ENCODE measurements at places on chromosomes 12 and 14.

DNA sequence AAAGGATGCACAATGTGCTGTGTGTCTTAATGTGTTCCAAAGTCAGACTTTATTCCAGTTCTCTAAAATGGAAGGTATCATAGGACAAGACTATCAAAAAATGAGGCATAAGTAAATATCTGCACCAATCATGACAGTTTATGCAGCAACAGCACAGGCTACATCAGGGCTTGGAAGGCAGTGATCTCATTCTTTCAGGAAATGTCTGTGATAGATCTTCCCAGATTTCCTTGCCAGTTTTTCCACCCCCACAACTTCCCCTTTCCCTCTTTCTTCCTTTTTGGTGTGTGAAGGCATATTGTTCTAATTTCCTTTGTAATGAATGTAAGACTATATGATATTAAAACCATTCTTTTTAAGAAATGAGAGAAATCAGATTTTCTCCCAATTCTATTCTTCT, 326.7 kb downstream of the ATP23 start:
- DNase-seq = no peak

DNA sequence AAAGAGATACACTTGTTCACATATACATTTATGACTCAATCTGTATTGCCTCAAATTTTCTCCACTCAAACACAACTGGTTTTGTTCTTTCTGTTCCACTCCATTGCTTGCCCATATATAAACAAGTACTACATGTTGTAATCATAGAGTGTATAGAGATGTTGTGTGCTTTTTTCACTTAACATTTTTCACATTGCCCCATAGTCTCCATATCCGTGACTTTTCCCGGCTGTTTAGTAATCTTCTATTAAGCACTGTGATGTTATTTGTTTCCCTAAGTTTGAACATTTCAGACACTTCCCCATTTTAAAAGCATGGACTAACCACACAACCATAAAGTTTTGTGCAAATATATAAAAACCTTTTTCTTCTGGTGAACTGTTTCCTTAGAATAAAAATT, 45.5 kb upstream of the PTPRR start:
- DNase-seq = no peak

- no peak for DNase-seq
These were observed 211.9 kb downstream of the MED13L start for GRCh38 chr12:116065606-116066005.

GRCh38 chr12:42338280-42338679, 12.3 kb downstream of the PPHLN1 start:
- DNase-seq = no peak

GRCh38 chr14:75238756-75239455, 39.7 kb upstream of the FOS start:
- DNase-seq = no peak

GRCh38 chr12:1091350-1091749, 100.3 kb downstream of the ERC1 start:
- DNase-seq = no peak

GRCh38 chr12:113174461-113175384, 10.6 kb downstream of the DDX54 start:
- peak; percentile 60 for DNase-seq

GRCh38 chr14:66074537-66074936, 411.6 kb upstream of the CCDC196 start:
- no peak for DNase-seq

DNA sequence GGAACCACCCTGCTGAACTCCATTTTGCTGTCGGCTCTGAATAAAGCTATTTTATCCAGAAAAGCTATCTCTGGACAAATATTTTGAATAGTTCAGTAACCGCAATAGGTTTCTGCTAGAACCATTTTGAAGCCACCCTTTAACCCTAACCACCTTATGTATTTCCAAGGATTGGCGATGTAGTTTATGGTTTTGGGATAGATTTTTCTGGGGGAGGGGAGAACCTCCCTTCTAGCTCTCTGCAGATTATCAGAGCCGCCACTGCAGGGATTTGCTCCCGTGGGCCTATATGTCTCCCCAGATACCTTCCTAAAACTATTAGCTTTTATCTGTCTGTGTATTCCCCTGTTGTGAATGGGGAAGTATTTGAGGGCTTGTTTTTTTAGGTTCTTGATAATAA, 1.8 kb upstream of the TUBA1B start:
- no peak for DNase-seq

- DNase-seq = no peak
These were observed 257.4 kb upstream of the ATP2B1 start for GRCh38 chr12:89965993-89966392.

- no peak for DNase-seq
These were observed 4.9 kb upstream of the KRT5 start for GRCh38 chr12:52524898-52525591.

- DNase-seq = no peak
These were observed 14.6 kb downstream of the C14orf132 start for GRCh38 chr14:96053600-96054381.

DNA sequence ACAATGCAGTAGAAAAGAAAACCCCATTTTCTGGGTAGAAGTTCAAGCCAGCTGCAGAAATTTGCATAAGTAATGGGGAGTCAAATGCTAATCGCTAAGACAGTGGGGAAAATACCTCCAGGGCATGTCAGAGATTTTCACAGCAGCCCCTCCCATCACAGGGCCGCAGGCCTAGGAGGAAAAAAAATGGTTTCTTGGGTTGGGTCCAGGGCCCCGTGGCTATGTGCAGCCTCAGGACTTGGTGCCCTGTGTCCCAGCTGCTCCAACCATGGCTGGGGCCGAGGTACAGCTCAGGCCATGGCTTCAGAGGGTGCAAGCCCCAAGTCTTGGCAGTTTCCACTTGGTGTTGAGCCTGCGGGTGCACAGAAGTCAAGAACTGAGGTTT, 14.6 kb downstream of the OR10P1 start:
- no peak for DNase-seq

- no peak for DNase-seq
These were observed 120.2 kb downstream of the CRACR2A start for GRCh38 chr12:3632754-3633153.

GRCh38 chr14:51780741-51781140, 79.7 kb upstream of the GNG2 start:
- DNase-seq = no peak

DNA sequence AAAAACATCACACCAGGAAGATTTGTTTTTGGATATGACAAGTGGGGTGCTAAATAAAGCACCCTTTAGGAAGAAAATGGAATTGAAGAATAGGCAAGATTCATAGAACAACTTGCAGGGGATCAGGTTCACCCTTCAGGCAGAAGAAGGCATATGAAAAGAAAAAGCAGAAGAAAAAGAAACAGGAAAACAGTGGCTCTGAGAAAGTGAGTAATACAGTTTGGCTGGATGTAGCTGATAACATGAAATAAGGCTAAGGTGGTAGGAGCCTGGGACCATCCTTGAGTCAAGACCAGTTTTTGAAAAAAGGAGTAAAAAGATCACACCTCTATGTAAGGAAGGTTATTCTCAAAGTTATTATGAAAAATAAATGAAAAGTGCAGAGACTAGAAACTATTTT, 42.4 kb downstream of the TRIP11 start:
- DNase-seq = no peak

DNA sequence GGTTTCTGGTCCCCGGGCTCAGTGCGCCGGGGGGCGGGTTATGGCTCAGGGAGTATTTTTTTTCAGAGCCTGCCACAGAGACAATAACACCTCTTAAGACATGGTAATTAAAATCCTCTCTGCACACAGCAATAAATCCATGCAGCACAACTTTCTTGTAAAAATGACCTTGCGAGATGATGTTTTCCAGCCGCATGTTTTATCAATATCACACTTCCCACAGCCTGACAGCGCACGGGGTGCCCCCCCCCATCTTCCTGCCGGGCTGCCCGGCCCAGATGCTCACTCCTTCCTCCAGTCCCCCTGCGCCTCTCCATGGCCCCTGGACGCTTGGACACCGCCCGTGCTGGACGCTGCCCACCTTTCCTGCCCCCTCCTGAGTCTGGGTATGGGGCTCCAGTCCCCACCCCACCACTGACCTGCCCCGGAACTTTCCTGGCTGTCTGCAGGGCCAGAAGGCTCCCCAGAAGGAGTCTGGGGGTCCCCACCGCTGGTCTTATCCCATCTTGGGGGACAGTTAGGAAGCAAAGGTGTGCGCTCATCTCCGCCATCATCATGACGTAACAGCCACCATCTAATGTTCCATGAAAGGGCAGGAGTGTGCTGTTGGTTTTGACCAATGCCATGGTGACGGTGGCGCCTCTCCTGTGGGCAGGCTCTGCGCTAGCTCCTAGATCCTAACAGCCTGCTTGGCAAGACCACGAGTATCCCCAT, 182.9 kb downstream of the KIF26A start:
- DNase-seq = no peak

DNA sequence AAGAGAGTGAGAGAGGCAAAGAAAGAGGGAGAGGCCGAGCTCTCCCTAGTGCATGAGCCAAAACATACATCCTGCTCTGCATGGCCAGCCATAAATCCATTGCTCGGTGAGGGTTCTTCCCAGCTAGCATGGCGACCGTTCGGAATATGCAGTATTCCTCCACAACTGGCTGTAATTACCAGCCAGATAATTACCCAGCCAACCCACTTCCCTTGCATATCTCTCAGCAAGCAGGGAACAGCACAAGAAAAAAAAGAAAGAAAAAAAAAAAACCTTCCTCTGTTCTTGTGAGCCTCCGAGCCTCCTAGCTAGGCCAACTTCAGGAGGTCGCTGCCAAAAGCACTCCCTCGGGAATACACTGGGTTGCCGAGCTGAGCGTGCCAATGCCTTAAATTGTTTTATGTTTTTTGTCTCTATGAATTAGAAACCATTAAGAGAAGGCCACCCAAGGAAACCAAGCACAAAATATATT, 567.9 kb downstream of the MED13L start:
- DNase-seq = no peak

- DNase-seq = no peak
These were observed 55.0 kb upstream of the PSMC1 start for GRCh38 chr14:90201344-90201743.

GRCh38 chr12:107090711-107091110, 2.6 kb downstream of the CRY1 start:
- DNase-seq = no peak

- DNase-seq = no peak
These were observed 207.7 kb upstream of the SLC16A7 start for GRCh38 chr12:59388176-59388575.

- DNase-seq = no peak
These were observed 80.6 kb downstream of the PIWIL1 start for GRCh38 chr12:130418251-130418650.

DNA sequence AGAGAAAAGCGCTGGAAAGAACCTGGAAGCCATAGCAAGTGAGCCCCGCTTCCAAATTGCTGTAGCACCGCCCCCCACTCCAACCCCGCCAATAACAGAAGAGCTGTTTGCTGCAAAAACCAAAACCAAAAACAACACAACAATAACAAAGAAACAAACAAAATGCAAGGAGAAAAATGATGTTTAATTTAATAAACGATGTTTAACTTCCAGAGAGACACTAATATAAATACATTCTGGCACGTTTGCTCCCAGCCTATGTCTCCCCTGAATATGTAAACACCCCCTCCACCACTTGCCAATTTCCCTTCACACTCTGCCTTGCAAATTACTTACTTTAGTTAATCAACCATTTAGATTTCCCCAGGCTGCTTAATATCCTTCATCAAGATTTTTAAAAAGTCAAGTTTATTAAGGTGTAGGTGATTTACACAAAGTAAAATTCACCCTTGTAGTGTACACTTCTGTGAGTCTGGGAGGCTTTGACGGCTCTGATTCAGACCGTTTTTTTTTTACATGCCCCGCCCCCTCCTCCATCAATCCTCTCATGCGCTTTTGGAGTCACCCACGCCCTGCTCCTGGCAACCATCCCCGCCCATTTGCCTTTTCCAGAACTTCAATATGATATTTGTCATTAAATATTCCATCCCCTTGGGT, 482 bp upstream of the IFI27L2 start:
- no peak for DNase-seq

GRCh38 chr12:126487431-126487980, 1422.3 kb downstream of the AACS start:
- no peak for DNase-seq

GRCh38 chr12:111807232-111807631, 34.8 kb upstream of the MAPKAPK5 start:
- DNase-seq = no peak

DNA sequence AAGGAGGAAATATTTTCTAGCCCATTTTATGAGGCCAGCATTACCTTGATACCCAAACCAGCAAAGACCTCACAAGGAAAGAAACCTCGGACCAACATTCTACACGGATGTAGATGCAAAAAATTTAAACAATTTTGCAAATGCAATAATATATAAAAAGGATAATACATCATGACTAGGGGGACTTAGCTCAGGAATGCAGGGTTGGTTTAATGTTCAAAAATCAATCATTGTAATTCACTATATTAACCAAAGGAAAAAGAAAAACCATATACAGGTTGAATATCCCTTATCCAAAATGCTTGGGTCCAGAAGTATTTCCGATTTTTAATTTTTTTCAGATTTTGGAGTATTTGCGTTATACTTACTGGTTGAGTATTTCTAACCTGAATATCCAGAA, 33.0 kb downstream of the TPCN1 start:
- no peak for DNase-seq

DNA sequence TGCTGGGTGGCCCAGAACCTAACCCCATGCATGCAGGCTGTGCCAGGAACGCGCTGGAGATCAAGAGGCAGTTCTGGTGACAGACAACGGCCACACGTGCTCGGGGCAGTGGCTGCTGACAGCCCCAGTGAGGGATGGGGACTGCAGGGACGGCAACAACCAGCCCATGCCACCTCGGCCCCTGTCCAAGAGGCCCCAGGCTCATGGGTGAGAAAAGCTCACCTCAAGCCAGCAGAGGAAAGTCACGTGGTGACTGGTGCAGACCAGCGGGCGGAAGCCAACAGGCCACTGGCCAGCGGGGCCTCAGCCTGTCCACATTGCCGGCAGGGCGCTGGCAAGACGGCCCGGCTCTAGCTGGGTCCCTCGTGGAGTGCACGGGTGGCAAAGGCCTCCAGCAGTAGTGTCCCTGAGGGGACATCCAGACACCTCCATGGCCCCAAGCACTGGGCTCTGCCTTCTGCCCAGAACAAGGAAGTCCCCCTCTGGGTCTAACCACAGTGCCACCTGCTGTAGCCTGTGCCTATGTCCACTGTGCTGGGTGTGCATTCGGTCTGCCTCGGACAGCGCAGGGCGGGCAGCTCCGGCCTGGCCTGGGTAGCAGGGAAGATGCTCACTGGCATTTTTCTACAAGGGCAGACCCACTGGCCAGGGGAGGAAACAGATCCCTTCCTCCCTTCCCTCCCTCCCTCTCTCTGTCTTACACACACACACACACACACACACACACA, 134.1 kb downstream of the NCOR2 start:
- DNase-seq = no peak
